ENCODE measurements at places on chromosomes 2 and 18.

DNA sequence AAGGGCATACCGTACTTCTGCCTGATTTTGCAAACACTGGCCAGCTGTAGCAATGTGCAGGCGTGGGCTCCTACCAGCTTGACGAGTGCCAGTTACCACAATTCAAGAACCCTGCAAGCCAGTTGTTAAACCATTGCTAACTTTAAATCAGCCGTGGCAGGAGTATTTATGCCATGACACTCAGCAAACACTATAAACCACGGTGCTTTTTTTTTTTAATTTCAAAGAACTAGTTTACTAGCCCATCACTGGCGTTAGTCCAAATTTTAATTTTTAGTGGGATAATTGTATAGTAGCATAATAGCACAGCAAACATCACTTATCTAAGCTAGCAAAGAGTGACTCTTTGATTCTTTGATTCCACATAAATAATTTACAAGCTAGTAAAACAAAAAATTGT lies 111.1 kb downstream of the COL4A4 start:
- no peak for DNase-seq

GRCh38 chr2:219483451-219484342 lies 15.0 kb upstream of the GMPPA start:
- DNase-seq = no peak

GRCh38 chr2:120949027-120949956 lies 213.6 kb downstream of the GLI2 start:
- DNase-seq = no peak

DNA sequence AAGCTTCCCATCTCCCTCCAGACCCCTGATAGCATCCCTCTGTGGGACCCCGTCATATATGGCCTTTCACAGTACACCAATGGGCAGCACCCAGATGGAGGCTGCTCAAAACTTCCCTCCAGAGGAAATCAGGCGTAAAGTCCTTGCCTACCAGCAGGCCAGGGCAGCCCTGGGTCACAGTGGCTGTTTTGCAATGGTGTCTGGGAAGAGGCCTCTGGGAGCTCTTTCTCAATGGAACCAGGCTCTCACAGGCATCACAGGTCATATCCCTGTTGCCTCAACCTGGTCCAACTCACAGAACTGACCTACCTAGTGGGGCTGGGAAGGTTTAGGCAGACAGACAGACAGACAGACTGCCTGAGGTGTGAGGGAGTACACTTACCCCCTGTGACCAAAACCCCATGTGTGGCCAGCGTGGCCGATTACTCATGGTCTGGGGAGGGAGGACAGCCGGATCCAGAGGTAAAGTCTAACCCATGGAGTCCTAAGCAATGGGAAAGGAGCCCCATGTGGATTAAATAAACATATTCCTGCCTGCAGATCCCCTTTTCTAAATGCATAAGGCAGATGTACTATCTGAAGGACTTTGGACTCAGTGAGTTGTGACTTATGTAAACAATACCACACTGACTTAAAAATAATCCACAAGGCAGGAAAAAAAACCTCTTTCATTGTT lies 58.2 kb downstream of the BCL2L11 start:
- DNase-seq = no peak

- DNase-seq = no peak
Measured at GRCh38 chr18:11757084-11757590, 68.1 kb downstream of the GNAL start.

DNA sequence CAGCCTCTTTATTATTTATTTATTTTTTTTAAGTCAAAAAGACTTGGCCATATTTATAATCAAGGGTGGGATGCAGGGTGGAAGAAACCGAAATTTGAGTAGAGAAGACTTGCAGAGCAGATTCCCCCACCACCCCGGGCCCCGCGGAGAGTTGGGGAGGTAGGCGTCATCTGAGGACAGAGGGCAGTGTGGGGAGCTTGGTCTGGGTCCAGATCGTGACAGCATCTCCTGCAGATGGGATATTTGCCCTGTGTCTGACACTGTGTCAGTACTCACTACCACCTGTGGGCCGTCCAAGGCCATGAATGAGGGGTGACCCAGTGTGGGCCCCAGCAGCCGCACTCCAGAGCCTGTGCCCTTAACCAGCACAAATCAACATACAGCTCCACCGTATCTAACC lies 10.5 kb upstream of the PRELID3A start:
- DNase-seq = no peak

GRCh38 chr2:196696423-196697079 lies 57.0 kb downstream of the CCDC150 start:
- no peak for DNase-seq

DNA sequence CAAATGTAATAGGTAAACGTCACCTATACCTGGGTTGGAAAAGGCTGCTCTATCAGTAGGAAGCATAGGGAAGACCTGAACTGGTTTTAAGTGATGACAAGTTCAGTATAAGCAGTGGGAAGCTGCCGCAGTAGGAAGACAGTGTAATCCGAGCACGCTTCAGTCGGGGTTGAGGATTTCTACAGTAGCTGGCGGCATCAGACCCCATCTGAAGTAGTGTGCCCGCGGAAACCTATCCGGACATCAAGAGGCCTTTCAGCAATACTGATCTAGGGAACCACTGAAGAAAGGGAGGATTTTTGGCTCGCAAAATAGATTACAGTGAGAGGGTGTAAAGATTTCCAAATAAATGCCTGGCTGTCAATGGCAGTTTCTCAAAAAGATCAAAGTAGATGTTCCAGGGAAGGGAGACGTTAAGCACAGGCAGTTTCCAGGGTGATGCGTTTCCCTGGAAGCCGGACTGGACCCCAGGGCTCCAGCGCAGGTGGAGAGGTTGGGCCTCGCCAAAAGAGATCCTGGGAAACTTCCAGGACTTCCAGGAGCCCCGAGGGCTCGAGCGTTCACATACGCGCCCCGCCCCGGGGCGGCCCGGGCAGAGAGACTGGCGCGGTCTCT lies 5.3 kb downstream of the LOXL3 start:
- no peak for DNase-seq

- no peak for DNase-seq
Measured at GRCh38 chr18:54792079-54792478, 36.2 kb upstream of the RAB27B start.

GRCh38 chr2:73262108-73262651 lies 22.1 kb downstream of the FBXO41 start:
- DNase-seq = no peak

GRCh38 chr2:164932377-164932776 lies 22.9 kb downstream of the SLC38A11 start:
- no peak for DNase-seq

GRCh38 chr2:135985826-135986393 lies 484 bp upstream of the DARS1 start:
- DNase-seq = no peak

DNA sequence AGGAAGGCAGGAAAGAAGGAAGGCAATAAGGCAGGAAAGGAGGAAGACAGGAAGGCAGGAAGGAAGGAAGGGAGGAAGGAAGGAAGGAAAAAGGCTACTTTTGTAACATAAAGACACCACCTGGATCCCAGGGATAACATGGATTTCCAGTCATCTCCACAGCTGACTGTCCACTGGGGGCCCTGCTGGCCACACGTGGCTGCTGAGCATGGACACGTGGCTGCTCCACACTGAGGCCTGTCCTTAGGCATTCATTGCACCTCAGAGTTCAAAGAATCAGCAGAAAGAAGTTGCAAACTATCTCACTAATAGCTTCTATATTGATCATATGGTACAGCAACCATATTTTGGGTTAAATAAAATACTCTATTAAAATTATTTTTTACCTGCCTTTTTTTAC lies 130.2 kb upstream of the SALL3 start:
- no peak for DNase-seq

DNA sequence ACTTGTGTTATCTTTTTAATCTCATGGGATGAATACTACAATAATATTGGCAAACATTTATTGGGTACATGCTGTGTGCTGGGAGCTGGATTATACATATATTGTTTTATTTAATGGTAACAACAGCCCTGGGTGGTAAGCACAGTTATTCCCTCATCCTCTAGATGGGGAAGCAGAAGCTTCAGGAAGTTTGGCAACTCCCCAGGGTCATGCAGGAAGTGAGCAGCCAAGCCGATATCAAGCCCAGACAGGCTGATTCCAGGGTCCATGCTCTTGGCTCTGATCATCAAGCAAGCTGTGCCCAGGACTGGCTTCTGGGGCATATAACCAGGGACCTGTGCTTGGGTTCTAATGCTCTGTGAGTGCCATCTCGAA lies 155.8 kb downstream of the ZNF516 start:
- no peak for DNase-seq

DNA sequence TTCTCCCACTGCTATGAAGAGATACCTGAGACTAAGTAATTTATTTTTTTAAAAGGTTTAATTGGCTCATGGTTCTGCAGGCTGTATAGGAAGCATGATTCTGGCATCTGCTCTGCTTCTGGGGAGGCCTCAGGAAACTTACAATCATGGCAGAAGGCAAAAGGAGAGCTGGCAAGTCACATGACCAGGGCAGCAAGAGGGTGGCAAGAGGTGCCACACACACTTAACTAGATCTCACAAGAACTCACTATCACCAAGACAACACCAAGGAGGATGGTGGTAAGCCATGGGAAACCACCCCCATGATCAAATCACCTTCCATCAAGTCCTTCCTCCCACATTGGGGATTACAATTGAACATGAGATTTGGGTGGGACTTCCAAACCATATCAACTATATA lies 38.3 kb downstream of the SP3 start:
- DNase-seq = no peak

DNA sequence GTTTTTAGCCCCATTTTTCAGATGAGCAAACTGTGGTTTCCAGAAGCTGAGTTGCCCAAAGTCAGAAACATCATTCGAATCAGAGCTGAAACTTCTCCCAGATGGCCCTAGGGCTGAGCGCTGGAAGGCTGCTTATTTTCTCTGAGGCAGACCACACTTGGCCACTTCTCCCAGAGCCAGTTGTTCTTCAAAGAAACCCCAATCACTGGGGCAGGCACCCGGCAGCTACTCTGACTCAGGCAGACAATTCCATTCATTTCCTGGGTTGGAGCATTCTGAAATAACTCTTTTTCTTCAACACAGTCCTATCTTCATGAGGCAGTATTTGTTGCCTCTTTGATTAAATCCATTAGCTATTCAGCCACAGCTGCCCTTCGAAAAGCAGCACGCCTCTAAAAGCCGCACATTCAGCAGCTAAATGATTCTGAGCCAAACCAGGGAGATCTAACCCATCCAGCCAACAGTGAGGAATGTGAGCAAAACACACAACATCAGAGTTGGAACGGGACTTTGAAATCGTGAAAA lies 40.9 kb downstream of the LRATD1 start:
- DNase-seq = no peak

DNA sequence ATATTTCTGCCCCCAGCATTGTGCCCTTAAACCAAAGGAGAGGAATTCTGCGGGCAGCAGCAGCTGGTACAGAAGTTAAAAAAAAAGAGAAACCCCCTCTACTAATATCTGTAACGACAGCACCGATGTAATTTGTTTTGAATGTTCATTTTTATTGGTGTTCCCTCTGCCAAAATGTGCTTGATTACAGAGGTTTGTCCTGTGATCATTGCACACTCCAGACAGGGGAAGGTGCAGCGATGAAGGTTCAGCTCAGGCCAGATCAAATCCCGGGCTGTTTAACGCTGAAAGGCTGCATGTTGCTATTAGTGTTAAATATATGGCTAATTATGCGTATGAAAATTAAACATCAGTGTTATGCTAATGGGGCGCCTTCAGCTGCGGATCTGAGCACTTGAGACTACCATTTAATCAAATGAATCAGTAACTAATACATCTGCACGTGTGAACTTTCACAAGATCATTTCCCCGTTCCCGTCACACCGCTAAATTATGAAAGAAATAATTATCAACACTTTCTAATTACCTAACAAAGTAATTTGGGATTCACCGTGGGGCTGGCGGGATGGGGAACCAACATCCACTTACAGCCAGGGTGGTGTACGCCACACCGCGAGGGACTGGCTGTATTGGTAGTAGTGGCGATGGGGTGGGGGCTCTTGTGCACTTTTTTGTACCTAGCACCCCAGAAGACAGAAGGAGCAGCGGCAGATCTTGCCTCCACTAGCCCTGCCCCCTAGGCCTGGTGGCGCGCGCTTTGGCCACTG lies 1.5 kb upstream of the DLX1 start:
- no peak for DNase-seq

- no peak for DNase-seq
Measured at GRCh38 chr2:65351234-65351947, 81.0 kb downstream of the SPRED2 start.

GRCh38 chr2:15640261-15640711 lies 48.6 kb downstream of the DDX1 start:
- DNase-seq = no peak

GRCh38 chr2:61967262-61967661 lies 61.8 kb downstream of the COMMD1 start:
- no peak for DNase-seq

- no peak for DNase-seq
Measured at GRCh38 chr2:212595036-212595654, 56.5 kb upstream of the ERBB4 start.

DNA sequence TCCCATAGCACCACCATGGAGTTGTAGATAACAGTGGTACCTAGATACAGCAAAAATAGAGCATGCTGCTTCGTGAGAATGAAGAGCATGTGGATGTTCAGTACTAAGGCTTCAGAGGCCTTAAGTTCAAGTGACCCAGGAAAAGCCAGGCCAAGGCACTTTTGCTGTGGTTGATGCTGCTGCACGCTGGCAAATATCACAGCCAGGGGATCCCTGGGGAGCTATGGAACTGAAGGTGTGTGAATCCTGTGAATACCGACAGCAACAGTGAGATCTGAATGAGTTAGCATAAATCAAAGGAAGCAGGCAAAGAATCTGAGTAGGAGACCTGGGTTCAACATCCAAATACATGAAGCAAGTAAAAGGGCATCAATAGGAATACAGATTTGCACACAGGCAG lies 158.6 kb upstream of the THUMPD2 start:
- no peak for DNase-seq

DNA sequence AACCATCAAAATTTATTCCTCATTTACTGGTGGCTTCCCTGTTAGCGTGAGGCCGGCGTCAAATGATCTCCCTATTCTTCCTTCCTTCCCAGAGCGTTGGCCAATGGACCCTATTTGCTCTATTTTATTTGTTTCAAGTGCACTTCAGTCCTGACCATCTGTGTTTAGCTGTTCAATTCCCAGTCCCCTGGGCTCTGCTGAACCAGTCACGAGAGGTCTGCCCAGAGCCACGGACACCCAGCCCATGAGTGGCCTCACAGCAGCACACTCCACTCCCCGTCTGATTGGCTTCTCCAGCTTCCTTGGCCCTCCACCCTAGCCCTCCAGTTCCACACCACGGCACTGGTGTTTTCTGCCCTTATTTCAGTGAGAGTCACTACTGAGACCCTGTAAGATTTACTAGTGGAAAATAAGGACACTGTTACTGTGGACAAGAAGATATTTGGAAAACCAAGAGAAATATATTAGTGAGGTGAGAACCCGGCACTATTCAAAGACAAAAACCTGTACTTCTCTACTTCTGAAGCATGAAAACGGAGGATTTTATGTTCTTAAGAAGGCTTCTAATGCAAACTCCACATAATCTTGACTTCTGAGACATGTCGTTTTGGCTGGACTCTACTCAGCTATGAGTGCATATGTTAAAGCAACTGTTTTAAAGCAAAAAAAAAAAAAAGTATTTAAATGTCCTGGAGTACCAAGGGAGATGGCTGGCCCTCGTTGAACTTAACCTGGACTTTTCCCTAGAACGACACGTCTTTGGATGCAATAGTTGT lies 86.6 kb downstream of the COL6A3 start:
- DNase-seq = no peak

GRCh38 chr2:172927641-172928357 lies 147.8 kb upstream of the MAP3K20 start:
- DNase-seq = no peak

- DNase-seq = no peak
Measured at GRCh38 chr2:28997847-28998735, 17.0 kb downstream of the TOGARAM2 start.

- DNase-seq = no peak
Measured at GRCh38 chr2:202035089-202035940, 1.7 kb downstream of the FZD7 start.

Data from T-helper 22 cell (primary cell).